ENCODE measurements at places on chromosomes 6 and 20.
A peak's percentile ranks its signal among the peaks of the same experiment; 100 is the strongest.

GRCh38 chr20:45187693-45188092, 13.0 kb downstream of the PI3 start:
- no peak for DNase-seq

DNA sequence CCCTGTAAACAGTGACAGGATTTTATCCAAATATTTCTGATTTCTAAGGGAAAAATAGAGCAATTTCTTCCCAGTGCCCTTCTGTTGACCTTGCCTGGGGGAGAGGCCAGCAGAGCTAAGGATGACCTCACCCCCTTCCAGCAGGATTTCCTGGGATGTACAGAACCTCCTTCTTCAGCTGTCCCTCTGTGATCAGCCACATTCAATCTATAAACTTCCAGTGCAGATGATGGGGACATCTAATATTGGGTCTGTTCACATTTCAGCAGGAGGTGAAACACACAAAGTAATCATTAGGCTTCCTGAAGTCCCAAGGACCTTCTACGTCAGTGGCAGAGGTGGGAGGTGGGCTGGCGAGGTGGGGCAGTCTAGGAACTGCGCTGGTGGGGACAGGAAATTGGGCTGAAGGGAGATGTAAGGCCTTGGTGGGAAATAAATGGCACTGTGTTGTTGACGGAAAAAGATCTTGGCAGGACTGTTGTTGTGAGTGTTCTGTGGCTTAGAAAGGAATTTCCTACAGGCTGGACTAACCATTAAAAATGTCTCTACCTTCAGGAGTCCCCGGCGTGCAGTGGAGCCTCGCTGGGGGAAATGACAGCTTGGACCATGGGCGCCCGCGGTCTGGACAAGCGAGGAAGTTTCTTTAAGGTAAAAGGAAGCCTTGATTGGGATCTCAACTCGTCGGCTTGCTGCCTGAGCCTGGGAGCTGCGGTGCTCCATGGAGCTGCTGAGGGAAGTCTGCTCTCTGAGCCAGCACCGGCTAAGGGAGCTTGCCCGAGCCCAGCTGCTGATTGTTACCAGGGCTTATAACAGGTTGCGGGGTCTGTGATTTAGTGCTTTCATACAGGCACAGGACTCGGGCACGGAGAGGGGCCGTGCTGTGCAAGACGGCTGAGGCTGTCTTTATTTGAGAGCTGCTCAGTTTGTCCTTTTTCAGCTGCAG, 127.9 kb upstream of the NAA20 start:
- no peak for DNase-seq

- no peak for DNase-seq
Observed at GRCh38 chr6:136764517-136764993, 27.7 kb downstream of the MAP3K5 start.

- no peak for DNase-seq
Observed at GRCh38 chr6:132065556-132065955, 114.4 kb upstream of the CCN2 start.

DNA sequence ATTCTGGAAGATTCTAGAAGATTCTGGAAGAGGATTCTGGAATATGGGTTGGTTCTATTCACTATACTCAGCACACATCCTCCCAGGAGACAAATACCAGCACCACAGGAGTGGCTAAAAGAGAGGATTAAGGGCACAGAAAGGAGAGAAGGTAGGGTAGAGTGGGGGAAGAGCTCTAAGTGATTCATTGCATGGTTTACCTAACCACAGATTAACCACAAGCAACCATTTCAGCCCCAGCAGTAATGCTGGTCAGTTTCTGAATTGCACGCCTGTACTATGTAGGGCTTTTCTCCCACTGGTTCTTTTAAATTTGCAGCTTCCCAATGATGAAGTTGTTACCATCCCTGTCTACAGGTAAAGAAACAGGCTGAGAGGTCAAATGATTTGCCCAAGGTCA, 192.7 kb upstream of the PMEPA1 start:
- DNase-seq: no peak

DNA sequence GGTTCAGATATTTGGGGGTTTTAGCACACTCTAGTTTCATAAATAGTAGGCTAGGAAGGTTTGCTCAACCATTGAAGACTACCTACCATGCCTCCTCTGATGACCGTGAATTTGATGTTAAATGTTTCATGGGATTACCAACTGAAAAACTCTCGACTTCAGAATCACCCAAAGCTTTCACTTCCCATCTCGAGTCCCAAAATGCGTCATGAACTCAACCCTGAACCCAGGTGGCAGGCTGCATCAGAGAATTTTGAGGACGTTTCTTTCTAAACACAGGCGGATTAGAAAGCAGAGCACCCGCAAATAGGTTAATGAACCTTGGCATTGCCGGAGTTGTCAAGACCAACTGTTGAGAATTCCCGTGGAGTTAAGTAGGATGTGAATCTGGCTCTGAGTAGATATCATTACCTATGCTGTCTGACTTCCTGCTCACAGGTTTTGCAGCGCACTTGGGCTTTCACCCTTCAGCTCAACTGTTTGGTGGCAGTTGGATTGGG, 98.4 kb upstream of the ADTRP start:
- DNase-seq: no peak

- no peak for DNase-seq
Observed at GRCh38 chr6:167296902-167297301, 5.8 kb downstream of the UNC93A start.

DNA sequence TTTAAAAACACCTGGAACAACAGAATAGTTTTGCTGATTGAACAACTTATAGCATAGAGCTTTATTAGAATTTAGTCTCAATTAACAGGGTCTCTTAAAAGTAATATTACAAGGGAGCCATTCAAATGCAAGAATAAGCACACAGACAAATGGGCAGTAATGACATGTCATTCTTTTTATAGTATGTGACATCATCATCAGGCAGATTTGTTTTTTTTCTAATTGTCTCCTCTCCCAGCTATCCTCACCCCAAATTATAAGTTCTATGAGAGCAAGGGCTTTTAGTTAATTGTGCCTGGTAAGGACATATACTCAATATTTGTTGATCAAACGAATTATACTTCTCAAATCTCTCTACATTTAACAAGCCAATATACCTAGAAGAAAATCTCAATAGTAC, 11.0 kb downstream of the PGM3 start:
- no peak for DNase-seq

GRCh38 chr20:59025086-59025485, 5.9 kb downstream of the TUBB1 start:
- DNase-seq: no peak

DNA sequence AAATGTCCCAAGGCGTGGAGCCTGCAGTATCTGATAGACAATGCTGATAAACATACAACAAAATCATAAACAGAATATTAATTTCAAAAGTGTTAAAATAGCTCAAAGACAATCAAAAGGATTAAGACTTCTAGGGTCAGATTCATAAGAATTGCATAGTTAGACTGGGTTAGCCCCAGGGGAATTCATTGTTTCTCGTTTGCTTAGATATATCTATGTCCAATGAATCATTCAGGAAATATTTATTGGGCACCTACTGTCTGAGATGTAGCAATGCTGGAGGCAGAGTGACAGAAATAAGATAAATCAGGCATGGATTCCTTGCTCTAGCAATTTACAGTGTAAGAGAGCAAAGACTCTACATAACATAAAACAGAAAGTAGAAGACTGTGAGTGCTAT, 124.4 kb upstream of the PRL start:
- no peak for DNase-seq

- DNase-seq: no peak
Observed at GRCh38 chr20:1296922-1297321, 30.8 kb downstream of the SNPH start.

- no peak for DNase-seq
Observed at GRCh38 chr6:24923885-24924401, 11.8 kb downstream of the RIPOR2 start.

DNA sequence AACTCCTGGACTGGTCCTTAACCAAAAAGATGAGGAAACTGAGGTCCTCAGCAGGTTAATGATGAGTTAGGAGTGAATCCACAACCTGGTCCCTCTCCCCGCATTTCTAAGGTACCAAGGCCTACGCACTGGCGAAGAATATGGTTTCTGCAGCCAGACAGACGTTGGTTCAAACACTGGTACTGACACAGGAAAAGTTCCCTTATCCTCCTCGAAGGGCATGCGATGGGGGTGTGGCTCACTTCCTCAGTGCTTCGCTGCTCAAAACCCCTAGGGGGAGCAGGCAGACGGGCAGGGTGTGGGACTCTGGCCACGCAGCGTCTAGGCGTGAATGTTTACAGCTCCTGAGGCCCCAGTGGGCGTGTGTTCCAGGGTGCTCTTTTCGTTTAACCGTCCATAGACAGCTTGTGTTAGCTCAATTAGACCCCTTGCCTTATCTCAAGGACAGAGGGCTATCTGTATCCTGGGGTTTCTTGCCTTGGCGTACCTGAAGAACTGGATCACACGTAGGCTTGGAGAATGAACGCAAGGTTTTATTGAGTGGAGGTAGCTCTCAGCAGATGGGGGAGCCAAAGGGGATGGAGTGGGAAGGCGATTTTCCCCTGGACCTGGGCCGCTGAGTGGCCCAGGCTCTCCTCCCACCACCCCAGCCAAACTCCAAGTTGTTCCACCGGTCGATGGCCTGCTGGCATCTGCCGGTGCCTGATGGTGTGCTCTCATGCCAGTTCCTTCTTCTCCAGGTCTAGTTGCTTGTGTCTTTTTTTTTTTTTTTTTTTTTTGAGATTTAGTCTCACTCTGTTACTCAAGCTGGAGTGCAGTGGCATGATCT, 31.8 kb upstream of the PTPN1 start:
- DNase-seq: peak; percentile 52

GRCh38 chr20:59958626-59959025, 403 bp downstream of the CDH26 start:
- DNase-seq: no peak

DNA sequence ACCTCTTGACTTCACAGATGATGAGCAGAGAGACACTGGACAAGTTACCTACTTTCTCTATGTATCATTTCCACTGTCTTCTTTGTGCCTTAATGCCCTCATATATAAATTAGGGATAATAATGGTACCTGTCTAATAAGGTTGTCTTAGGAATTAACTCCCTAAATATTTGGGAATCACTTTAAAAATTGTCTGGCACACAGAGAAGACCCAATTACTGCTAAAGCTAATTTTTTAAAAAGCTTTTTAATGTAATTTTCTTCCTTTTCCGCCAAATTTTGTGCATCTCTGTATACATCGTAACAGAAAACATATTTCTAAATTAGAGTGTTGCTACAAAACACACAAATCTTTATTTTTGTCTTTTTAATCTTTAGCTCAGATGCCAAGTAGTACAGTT, 816.8 kb upstream of the ADGRB3 start:
- no peak for DNase-seq

DNA sequence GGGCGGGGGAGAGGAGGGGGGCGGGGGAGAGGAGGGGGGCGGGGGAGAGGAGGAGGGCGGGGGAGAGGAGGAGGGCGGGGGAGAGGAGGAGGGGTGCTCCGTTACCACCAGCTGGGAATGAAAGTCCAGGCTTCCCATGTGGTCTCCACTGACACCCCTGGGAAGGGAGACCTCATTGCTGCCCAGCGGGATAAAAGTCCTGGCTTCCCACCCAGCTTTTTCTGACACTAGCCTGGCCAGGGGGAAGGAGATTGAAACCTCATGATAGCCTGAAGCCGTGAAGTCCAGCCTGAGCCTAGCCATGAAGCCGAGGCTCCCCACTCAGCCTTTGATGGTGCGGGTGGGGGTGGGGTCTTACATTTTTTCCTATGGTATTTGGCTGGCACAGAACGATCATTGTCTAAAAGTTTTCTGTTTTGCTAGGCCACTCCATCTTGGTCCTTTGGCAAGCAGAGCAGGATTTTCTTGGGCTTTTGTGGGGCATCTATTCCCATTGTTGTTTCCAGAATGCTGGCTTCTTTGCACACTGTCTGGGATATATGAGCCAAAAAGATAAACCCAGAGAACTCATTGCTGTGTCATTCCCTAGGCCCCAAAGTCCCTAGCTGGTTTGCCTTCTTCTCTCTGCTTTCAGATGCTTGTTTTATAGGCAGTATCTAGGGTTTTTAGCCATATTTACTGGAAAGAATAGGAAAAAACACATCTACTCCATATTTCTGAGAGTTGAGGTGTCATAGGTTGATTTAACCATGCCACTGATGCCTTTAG, 67.9 kb upstream of the RNF24 start:
- no peak for DNase-seq

DNA sequence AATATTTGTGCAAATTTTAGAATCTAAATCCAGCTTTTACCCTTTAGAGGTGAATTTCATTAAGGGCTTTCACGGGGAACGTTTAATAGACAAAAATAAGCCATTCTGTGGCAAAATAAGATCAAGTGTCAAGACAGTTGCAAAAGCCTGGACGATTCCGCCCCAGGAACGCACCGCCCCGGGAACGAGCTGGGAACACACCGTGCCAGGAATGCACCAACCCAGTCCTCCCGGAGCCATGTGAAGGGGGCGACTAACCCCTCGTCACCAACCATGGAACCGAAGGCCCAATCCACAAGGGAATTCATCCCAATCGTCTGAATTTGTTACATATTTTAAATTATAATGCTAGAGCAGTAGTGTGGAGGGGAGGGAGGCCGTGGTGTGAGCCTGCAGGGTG, 20.8 kb upstream of the TCFL5 start:
- DNase-seq: no peak

- DNase-seq: no peak
Observed at GRCh38 chr20:8943631-8944030, 125.3 kb upstream of the PLCB4 start.

GRCh38 chr6:54188846-54189245, 77.6 kb downstream of the MLIP start:
- no peak for DNase-seq

DNA sequence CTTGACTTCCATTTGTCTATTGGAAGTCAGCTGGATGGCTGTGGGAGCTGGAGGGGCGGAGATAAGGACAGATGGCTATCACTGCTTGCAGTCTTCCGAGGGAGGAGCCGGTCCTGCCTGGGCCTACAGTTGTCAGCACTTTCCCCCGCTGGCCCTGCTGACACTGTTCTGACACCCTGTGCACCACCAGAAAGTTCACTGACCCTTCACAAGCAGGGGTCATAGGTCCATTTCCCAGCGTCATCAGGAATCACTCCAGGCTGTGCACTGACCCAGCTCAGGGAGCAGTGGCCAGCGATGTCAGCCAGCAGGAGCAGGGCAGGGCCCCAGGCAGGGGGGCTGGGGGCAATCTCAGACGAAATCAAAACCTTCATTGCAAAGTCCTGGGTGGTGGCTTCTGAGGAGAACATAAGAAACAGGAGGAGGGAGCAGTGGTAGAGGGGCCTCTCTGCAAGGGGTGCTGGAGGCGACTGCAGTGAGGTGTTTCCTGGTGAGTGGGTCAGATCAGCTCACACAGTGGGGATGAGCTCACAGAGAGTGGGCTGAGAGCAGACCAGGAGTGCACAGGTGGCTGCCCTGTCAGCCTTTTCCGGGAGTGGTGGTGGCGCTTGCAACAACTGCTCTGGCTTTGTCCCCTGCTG, 26.5 kb upstream of the PLEKHG1 start:
- DNase-seq: no peak

Data from stimulated activated CD4-positive, alpha-beta T cell treated with anti-CD3 and anti-CD28 coated beads, Interleukin-15, amount 100 ng/mL, for 1 hour (primary cell).